NCI-H187 treated with DMSO at 0.1 percent for 48 hours (cell line): ENCODE measurements at places on chromosomes 12 and 14.
A peak's percentile ranks its signal among the peaks of the same experiment; 100 is the strongest.

DNA sequence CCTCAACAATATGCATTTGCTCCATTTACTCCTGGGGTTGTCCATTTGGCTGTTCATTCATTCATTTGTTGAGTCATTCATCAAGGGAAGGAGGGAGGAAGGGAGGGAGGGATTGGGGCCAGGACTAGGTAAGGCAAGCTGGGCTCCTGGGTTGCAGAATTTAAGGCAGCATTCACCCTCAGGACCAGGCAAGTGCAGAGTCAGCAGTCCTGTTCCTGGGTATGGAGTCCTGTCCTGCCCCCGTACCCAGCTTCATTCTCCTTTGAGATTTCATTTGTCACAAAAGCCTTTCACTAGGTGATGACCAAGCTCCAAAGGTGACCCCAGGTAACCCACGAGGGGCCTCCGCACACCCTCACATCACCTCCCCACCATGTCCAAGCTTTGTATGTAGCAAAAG, 178.1 kb downstream of the CHST11 start:
- DNase-seq = no peak

DNA sequence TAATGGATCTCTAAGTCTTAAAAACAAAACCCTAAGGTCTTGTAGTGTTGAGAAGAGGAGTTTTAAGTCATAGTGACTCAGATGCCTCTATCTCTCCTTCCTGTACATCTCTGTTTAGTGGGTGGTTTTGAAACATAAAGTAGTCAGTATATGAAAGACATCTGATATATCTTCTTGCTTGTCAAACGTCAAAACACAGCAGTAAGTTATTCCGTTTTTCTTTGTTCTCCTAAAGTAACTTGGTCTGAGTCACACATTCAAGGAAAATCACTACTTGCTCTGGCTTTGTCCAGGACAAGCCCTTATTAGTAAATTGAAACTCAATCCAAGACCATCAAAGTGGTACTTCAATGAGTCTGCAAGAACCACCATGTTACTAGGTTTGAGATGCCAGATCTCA, 1172.5 kb downstream of the BCL11B start:
- DNase-seq = no peak

DNA sequence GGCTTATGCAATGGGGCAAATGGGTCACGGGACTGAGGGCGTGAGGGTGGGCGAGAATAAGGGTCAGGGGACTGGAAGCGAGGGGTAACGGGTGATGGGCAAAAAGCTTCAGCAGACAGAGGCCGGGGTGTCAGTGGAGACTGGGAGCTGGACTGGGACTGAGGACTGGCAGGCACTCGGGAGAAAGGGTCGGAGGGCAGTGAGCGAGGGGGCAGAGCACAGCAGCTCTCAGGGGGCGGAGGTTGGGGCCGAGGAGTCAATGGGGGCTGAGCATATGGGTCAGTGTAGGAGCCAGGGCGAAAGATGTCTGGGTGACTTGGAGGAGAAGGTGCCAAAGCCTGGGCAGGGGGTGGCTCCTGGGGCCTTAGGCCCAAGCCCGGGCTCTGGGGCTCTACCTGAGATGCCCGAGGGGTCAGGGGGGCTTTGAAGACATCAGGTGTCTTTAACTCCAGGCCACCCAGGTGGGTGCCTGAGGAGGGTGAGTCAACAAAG, 20.2 kb downstream of the KMT2D start:
- no peak for DNase-seq

- no peak for DNase-seq
Observed at GRCh38 chr12:69331909-69332684, 16.1 kb upstream of the LYZ start.

DNA sequence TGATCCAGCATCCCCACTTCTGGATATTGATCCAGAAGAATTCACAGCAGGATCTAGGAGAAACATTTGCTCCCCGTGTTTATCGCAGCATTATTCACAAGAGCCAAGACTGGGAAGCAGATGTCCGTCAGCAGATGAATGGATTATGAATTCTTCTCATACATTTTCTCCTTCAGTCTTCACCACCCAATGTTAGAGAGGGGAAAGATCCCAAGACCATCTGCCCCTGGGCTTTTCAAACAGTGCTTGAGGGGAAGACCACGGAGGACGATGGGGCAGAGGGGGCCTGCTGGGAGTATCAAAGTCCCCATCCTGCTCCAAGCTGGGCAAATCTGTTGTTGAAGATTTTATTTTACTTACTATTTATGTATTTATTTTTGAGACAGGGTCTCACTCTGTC, 41.1 kb downstream of the SERPINA3 start:
- DNase-seq = no peak

- no peak for DNase-seq
Observed at GRCh38 chr12:103798586-103798985, 42.4 kb downstream of the NT5DC3 start.

- no peak for DNase-seq
Observed at GRCh38 chr14:89603938-89604480, 187.0 kb upstream of the FOXN3 start.

DNA sequence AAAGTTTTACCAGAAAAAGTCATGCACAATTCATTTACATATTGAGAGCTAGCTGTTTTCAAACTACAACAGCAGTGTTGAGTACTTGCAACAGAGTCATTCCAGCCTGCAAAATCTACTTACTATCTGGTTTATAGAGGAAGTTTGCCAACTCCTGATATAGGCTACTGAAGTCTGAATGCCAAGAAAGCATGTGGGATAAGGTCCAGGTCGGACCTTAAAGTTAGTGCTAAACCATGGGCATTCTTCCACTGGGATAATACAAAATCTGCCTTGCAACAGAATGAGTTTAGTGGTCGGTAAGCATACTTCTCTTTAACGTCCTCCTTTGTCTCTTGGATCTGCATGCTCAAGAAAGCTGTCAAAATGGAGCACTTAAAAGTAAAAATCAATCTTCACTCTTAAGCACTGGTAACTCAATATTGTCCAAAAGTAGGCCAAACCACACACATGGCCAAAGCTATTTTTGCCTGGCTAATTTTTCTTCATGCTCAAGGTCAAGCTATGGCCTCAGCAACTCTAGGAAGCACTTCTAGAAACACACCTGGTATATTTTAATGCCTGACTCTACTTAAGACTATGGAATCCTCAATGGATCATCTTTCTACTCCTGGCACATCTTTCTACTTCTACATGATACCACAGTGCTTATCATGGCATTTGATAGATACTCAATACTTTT, 364.9 kb upstream of the KITLG start:
- no peak for DNase-seq

DNA sequence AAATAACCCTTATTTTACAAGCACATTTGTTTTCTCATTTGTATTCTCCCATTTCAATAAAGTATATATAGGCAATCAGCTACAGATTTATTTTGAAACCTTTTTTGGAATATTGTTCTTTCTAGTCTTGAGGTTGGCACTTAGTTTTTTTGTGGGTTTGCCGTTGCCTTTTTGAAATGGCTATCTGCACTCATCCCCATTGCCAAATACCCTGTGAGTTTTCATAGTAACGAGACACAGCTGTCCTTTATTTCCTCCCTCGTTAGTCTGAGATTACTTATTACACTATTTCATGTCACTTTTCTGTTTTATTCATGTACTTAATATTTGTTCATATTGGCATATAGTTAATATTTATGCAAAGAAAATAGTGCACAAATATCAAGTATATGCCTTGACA, 1104.0 kb downstream of the SLC6A15 start:
- no peak for DNase-seq

GRCh38 chr12:40446385-40446784, 221.6 kb downstream of the LRRK2 start:
- no peak for DNase-seq

GRCh38 chr14:70995671-70996070, 88.4 kb downstream of the PCNX1 start:
- no peak for DNase-seq

DNA sequence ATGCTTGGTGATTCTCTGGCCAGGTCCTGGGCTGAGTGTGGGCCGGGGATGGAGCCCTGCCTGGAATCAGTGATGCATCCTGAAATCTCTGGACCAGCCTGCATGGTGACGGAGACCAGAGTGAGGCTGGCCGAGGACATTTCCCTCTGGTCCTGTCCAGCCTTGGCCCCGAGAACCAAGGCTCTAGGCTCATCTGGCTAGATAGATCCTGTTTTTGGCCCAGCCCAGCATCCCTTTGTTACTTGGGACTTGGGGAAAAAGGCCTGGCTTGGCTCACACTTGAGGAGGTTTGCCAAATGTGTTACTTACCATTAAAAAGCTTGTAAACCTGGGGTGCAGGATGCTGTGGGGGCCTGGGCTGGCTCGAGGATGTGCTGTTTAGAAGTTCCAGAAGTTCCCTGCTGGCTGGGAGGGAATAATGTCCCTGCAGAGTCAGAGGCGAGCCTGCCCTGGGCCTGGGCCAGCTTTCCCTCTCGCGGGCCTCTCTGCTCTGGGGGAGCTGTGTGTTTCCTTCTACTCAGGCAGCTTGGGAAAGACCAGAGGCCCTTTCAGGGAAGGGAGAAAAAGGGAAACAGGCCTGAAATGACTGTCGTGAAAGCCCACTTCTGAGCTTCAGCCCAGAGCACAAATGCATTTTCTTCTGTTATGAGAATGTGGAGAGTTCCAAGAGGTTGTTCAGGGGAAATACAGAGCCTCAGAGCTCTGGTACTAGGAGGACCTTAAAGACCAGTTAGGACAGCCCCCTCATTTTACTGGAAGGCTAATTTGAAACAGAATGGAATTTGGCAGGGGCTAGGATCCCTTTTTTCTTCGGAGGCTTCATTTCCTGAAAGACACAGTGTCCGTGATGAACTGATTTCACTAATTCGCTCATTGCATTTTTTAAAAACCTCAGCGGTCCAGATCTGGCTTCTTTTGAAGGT, 47.2 kb upstream of the CTDSP2 start:
- DNase-seq = no peak

- DNase-seq = no peak
Observed at GRCh38 chr12:124684496-124684895, 117.1 kb upstream of the NCOR2 start.

DNA sequence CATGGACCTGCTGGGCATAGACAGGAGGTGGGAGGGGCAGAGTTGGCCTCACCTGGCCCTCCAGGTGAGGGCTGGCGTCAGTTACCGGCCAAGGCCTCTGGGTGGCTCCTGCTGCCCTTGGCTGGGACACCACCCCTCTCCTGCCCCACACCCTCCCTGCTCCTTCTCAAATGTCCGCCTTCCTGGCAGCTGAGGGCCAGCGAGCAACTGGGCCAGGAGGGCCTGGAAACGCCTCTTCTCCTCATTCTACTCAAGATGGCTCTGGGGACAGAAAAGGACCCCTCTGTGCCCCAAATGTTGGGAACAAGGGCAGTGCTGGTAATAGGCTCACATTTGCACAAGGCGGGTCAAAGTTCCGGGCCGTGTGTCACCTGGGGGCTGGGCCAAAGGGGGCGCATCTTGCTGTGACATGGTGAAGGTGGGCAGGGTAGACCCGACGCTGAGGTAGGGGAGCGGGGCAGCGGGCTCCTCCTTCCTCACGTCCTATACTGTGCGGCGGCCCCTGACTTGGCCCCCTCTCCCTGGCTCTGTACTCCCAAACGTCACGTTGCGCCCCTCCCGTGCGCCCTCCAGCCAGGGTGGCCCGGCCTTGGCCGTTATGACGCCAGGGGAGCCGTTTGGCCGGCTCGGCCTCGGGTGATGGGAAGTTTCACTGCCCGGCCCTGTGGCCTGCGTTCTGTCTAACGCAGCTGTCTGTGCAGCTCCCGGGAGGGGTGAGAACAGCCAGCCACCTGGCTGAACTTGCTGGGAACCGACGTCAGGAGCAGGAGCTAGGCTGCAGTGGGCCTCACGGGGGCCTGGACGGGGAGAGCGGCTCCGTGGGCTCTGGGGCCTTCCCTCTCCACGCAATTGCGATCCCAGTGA, 18.0 kb upstream of the DLK1 start:
- peak; percentile 27 for DNase-seq

DNA sequence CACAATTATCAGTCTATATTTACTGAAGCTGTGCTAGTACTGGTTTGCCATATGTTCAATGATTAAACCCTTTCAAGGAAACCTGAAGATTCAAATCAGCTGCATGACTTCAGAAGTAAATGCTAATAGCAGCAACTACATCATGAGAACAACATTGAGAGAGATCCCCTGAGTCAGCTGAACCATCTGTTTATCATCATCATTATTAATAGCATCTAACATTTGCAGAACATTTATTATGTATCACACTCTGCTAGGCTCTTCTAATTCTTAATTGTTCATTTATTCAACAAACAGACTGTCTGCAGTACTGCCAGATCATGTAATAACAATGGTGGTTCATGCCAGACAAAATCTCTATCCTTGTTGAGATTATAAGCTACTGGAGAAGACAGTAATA, 157.4 kb downstream of the KLHL28 start:
- no peak for DNase-seq

GRCh38 chr12:31324116-31324844, 1.7 kb downstream of the SINHCAF start:
- no peak for DNase-seq

DNA sequence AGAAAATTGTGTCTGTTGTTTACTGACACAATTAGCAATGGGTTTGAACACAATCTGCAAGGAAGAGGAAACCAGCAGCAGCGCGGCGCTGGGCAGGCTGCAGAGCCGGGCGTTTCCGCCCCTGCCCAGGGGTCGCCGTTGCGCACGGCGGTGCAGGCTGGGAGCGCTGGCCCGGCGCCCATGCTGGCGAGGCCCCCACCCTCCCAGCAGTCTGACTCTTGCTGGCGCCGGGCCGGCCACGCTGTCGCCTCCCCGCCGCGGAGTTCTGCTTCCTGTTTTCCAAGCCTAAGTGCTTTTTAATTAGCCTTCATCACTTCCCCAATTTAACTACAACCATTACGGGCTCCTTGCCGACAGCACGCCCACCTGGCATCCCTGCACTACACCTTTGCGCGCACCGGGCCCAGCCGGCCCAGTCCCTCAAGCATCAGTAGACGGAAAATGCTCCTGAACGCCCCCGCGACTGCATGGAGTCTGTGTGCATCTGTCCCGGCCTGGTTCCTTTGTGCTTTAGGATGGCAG, 212.1 kb downstream of the GXYLT1 start:
- peak; percentile 91 for DNase-seq

DNA sequence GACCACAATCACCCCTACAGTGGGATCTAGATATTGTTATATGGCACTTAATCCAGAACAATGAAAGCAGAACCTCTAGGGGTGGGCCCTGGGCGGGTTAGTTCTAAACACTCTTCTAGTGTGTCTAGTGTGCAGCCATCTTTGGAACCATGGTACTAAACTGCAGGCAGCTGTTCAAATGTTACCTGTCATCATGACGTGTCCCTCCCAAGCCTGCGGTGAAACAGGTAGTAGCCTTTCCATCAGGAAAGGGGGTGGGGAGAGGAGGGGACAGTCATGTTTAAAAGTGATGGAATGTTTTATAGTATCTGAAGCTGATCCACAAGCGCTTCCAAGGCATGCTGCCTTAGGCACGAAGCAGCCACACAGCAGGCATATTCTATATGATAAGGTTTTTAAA, 122.6 kb upstream of the SLC35F4 start:
- DNase-seq = no peak

- DNase-seq = no peak
Observed at GRCh38 chr12:123931686-123932321, 40.8 kb downstream of the CCDC92 start.

- no peak for DNase-seq
Observed at GRCh38 chr14:68145539-68145938, 326.0 kb downstream of the RAD51B start.

- DNase-seq = no peak
Observed at GRCh38 chr14:42683707-42684106, 1077.0 kb downstream of the LRFN5 start.

- peak; percentile 95 for DNase-seq
Observed at GRCh38 chr12:103241184-103241583, 254.6 kb downstream of the C12orf42 start.

GRCh38 chr12:132713123-132713522, 2.5 kb downstream of the PGAM5 start:
- no peak for DNase-seq

GRCh38 chr12:114339626-114340025, 66.3 kb downstream of the TBX5 start:
- no peak for DNase-seq

GRCh38 chr14:105385322-105385637, 13.1 kb upstream of the TEX22 start:
- no peak for DNase-seq
